ENCODE measurements at places on chromosomes 13 and 19. TPM values are rescaled to one million over a fixed set of nuclear protein-coding genes. Genes with fewer than 3 reads are reported as not detected.

The CABP5 gene
- total RNA-seq: not detected

The SLC10A2 gene
- total RNA-seq: not detected

The PRTN3 gene
- total RNA-seq: not detected

The FCGBP gene
- total RNA-seq: 5.8 TPM

The TMEM150B gene
- total RNA-seq: 0.26 TPM

GRCh38 chr19:16207063-16207462 lies 9.4 kb downstream of the AP1M1 start:
- no peak for DNase-seq

DNA sequence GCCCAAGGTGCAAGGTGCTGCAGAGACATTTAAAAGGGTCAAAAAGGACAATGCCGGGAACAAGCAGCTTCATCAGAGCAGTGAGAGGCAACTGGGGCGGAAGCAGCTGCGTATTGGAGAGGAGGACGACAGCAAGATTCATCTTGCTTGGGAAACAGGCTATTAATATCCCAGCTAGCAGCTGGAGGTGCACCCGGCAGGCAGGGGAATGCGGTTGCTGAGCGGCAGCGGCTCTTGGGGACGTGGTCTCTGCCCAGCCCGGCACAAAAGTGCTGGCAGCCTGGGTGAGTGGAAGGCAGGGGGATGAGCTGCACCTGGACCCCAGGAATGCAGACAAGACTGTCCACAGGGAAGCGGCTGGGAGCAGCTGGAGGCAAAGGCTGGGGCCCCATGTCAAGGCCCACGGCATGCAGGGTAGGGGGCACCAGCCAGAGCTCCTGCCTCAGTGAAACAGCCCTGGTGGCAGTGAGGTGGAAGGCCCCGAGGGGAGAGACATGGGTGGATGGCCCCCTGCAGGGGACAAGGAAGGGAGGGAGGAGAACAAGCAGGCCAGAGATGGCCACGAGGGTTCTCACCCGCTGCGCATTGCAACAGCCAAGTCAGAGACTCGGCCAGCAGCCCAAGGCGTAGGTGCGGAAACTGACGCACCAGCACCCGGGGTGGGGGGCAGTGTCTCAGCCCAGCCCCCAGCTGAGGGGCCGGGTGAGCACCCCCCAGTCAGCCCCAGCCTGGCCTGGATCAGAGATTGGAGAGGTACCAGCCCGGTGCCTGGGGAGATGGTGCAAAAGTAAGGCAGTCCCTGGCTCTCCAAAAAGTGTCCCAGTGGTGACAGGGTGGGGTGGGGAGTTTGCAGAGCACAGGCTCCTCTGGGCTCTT lies 34.4 kb downstream of the PEPD start:
- DNase-seq: no peak

DNA sequence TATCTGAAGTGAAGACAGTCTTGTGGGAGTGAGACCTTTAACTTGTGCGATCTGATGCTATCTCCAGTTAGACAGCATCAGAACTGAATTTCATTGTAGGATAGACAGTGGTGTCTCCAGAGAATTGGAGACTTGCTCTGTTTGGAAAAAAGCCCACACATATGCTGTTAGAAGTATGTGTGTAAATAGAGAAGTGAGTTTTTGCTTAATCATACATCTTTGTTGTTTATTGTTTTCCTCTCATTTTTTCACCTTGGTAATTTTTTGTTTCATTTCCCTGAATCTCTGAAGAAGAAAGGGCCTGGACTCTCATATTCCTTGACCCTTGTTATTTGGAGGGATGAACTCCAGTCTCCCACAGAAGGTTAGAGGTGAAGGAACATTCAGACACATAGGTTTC lies 21.8 kb downstream of the FPR3 start:
- DNase-seq: no peak

DNA sequence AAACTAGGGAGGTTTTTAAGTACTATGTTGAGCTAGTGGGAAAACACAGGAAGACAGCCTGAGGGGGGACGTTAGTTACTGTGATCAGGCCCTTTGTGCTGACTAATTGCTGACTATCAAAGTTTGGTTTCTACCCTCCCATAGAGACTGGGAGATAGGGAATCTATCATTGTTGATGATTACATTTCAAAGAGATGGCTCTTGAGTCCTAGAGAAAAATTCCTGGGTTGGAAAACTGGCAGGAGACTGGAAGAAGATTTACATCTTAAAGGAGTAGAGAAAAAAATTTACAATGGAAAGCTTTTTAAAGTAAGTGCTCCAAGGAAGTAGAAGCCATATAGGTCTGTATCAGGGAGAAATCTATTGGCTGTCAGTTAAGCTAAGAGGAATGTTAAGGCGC lies 522.0 kb upstream of the KLHL1 start:
- no peak for DNase-seq

DNA sequence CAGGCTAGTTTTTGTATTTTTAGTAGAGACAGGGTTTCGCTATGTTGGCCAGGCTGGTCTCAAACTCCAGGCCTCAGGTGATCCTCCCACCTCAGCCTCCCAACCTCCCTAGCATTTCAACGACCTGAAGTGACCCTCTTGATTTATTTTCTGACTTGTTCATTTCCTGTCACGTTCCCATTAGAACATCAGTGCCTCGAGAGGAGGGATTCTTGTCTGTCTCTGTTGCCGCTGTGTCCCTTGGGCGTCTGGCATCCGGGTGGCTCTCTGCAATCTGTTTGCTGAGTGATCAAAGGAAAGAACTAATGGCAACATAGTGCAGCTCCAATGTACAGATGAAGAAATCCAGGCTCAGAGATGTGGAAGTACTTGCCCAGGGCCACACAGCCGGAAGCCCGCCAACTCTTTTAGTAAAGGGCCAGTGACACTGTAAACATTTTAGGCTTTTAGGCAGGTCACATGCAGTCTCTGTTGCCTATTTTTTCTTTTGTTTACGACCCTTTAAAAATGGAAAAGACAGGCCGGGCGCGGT lies 47.5 kb downstream of the NFIC start:
- DNase-seq: no peak

DNA sequence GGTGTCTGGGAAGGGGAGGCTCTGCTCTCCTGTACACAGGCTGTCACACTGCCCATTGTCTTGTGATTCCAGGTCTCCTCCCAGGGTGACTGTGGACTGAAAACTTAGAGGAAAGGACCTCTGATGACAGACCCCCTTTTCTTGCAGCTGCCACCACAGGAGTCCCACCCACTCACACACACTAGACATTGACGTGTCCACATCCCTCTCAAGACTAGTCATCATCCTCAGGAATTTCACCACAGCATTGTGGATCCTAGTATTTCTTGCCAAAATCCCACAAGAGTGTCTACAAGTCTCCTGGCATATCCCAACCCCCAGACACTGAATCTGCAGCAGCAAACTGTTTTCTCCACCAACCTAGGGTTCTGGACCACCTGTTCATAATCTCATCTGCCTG lies 5.3 kb downstream of the ZNF85 start:
- no peak for DNase-seq

GRCh38 chr13:36158611-36159010 lies 27.4 kb upstream of the DCLK1 start:
- DNase-seq: no peak

GRCh38 chr13:32179708-32180107 lies 135.5 kb downstream of the ZAR1L start:
- no peak for DNase-seq

DNA sequence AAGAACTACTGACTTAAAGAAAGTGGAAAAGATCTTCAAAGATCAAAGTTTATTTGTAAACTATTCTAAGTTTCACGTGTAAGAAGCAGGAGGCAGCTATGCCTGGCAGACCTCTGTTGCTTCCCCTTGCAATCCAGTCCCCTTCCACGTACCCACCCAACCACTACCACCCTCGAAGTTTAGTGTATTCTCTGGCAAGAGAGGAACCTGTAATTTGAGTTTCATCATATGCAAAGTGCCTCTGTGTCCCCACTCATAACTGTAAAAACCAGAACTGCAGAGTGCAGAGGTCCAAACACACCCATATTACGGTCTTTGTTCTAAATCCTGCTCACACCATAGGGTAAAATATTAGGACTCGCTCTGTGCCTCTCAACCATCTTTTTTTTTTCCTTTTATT lies 75.8 kb upstream of the FRY start:
- DNase-seq: no peak

DNA sequence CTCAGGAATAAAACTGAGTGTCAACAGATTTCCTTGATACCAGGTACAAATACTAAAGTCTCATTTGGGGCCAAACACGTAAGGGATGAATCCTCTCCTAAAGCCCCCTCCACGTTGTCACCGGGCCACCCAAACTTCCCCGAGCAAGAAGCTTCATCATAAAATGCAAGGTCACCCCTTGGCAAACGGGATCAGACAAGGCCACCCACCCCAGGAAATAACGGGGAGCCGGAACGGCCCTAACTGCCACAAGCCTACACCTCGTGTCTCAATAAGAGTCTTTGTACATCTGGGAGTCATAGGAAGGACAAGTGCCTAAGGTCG lies 717 bp downstream of the EEF2 start:
- DNase-seq: no peak

DNA sequence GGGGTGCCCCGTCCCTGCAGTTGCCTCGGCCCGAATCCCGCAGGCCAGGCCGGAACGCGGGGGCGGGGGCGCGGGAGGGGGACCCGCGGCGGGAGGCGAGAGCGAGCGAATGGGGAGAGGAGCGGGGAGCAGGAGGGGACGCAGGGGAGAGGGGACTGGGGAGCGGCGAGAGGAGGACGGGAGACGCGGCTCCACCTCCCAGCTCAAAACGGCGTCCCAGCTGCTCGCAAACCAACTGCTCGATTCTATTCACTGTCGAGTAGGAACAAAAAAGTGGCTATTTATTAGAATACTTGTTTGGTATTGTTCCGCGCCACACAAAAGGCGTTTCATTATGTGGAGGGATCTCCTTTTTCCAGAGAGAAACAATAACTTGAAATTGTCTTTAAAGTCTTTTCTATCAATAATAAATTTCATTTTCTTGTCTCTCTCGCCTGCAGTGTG lies 10.6 kb upstream of the SOX1 start:
- DNase-seq: no peak

DNA sequence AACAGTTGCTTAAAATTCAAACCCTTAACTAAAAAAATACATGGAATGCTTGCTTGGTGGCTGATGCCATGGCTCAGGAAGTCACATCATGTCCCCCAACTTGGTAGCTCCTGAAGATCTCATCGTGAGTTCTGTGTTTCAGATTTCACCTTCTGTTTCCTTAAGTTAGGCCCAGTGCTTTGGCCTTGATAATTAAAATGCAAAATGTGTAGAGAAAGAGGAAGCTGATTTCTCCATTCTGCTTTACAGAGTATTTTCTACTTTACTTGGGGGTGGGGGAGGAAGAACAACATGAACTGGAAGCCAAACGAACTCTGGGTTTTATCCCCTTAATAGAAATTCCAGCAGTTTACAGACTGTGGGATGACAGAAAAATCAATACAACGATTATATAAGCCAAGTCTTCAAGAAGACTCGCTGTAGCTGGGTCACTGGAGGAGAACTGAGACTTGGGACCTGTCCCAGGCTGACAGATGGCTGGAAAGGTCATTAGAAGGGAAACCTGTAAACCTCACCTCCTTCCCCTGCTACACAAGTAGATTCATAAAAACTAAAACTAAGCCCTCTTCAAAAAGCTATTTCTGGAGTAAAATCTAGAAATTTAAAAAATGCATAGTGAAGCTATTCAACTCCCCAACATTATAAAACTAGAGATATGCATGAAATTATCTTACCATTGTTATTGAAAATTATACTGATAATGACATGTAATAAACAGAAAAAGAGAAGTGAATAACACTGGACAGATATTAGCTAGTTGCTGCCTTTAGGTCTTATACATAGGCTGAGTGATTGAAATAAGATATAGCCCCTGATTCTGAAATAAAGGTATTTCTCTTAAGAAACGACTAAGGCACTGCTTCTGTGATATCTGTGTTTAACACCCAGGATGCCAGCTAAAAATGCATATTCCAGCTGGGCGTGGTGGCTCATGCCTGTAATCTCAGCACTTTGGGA lies 22.1 kb upstream of the GGACT start:
- DNase-seq: no peak

DNA sequence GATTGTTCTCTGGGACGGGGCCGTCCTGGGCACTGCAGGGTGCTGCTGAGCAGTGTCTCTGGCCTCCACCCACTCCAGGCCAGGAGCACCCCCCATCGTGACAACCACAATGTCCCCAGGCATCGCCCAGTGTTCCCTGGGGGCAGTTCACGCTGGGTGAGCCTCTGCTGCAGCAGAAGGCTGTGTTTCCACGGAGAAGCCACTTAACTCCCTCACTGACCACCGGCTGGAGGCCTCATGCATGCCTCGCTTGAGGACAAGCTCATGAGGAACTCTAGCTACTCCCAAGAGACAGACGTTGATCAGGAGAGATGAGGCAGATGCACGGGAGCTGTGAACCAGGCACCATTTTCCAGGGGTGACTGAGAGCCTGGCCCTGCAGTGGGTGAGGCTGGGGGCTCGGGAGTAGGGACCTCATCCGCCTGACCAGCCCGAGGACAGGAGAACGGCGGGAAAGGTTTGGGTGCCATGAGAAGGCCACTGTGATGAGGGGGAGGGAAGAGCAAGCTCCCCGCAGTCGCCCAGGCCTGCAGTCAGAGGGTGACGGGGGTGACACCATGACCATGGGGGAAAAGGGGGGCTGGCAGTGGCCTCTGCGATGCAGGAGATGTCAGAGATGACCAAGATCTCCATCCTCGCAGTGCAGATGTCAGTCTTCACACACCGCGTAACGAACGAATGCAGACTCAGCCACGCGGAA lies 5.1 kb downstream of the SLC39A3 start:
- DNase-seq: no peak

GRCh38 chr19:1765232-1765903 lies 12.1 kb downstream of the ONECUT3 start:
- no peak for DNase-seq

DNA sequence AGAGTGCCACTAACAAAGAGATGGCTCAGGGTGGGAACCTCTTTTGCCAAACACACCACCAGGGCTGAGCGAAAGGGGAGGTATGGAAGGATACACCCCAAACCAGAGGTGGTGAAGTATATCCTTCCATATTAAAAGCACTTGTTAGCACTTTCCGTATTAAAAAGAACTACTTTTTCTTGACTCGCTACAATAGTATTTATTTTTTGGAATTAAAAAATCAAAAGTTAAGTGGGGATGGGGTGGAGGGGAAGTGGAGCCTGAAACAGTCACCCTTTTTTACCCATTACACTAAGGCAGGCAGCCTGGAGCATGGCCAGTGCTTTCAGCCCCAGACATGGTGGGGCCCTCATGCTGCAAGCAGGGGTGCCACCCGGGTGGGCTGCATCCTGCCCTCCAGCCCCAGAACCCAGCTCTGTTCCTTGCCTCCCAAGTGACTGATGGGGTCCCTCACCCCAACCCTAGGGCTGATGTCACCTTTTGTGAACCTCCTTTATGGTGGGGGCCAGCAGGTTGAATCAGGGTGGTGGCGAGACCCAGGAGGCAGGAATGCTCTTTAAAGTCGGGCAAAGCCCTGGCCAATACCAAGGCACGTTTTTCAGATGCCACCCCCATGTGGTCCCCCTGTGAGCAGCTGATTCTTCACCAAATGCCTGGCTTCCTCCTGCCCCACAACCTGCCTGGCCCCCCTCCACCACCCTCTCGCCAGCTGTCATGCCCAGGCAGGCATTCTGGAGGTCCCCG lies 31.0 kb downstream of the LYL1 start:
- DNase-seq: no peak

Data from activated CD8-positive, alpha-beta T cell treated with anti-CD3 and anti-CD28 coated beads, Interleukin-2, amount 10 ng/mL, durations not matched to agents 7 days and 5 days (primary cell).